ENCODE measurements at places on chromosomes 11 and 22. TPM values are rescaled to one million over a fixed set of nuclear protein-coding genes. Genes with fewer than 3 reads are reported as not detected.

DNA sequence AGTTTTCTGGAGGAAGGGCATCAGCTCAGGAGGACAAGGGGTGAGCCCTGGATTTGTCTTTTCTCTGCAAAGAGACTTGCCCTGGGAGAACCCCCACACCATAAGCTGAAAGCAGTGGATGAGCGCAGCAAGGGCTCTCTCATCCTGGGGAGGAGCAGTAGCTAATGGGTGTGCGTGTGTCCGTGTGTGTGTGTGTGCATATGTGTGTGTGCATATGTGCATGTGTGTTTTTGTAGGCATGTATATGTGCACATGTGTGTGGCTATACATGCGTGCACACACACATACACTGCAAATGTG, 45.3 kb downstream of the SMIM38 start:
- H3K4me3 ChIP-seq = no peak overlapping the region
- H3K4me1 ChIP-seq = peaks cover 15% of the 10 kb centered on the region
- DNase-seq = no peak

CTSW gene
- not detected for total RNA-seq

GRCh38 chr11:119380827-119381180, 686 bp downstream of the USP2 start:
- no peaks in the 10 kb centered on the region for H3K36me3 ChIP-seq
- H3K27ac ChIP-seq = peak overlapping the region; percentile 76
- DNase-seq = peak; percentile 47
- H3K4me3 ChIP-seq = peak overlapping the region; percentile 67

GRCh38 chr11:64502634-64503033, 88.4 kb upstream of the SLC22A12 start:
- peaks cover 3% of the 10 kb centered on the region for H3K27me3 ChIP-seq
- H3K27ac ChIP-seq = no peak overlapping the region
- H3K36me3 ChIP-seq = no peaks in the 10 kb centered on the region
- no peak overlapping the region for H3K4me3 ChIP-seq
- no peak for DNase-seq

DNA sequence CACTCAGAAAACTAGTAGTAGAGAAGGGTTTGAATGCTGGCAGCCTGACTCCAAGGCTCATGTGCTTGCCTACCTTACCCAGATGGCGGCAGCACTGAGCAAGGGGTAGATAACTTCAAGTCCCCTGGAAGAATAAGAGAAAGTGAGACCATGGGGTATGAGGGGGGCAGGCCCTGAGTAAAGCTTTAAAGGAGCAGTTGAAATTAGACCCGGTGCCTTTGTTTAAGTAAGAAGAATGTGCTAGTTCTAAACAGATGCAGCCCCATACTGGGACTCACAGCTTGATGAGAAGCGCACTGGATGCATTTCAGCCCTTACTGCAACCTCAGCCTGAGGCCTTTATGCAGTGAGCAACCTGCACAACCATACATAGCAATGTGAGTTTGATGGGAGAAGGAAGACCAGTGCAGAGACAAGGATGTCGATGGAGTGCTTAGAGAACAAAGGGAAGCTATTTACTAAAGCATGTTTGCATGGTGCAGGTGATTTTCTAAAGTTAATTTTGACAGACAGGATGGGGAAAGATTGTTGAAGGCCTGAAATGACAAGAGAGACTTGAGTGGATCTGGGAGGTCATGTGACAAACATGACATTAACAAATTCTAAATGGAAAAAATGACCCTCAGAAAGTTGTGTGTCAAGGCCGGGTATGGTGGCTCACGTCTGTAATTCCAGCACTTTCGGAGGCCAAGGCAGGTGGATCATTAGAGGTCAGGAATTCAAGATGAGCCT, 27.1 kb upstream of the TMA7B start:
- peak; percentile 29 for DNase-seq
- H3K4me3 ChIP-seq = no peak overlapping the region
- H3K27me3 ChIP-seq = no peaks in the 10 kb centered on the region
- H3K27ac ChIP-seq = no peak overlapping the region
